ENCODE measurements at places on chromosomes 4 and X.

DNA sequence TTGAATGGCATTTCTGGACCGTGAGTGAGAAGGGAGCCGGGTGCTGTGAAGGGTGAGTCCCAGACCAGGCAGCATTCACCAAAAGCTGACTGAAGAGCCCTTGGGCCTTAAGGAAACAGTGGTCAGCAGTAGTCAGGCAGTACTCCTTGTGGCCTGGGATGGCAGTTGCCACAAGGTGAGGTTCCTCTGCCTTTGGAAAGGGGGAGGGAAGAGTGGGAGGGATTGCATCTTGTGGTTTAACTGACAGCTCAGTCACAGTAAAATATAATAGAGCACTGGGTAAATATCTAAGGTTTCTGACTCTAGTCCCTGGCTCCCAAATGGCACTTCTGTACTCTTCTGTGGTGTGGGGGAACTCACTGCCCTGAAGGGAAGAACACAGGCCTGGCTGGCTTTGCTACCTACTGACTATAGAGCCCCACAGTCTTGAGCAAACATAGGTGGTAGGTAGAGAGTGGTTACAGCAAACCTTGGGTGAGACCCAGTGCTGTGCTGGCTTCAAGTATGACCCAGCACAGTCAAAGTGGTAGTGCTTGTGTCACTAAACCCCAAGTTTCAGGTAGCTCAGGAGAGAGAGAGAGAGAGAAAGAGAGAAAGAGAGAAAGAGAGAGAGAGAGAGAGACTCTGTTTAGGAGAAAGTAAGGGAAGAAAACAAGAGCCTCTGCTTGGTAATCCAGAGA lies 154.2 kb downstream of the TEX11 start:
- DNase-seq: no peak

DNA sequence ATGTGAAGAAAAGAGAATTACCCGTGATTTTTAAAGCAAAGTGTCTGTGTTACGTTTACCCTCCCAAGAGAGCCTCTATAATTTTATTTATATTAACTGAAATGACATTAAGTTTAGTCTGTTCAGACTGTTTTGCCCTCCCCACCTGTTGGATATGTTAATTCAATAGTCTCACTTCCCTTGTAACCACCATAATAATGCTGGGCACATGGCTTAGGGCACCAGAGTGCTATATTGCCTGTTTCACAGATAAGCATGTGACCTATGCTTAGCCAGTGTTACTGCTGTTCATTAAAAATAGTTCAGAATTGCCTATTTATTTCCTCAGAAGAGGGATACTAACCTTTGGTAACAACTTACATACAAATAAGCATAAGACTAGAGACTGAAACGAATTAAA lies 446.2 kb downstream of the FAT4 start:
- DNase-seq: no peak

DNA sequence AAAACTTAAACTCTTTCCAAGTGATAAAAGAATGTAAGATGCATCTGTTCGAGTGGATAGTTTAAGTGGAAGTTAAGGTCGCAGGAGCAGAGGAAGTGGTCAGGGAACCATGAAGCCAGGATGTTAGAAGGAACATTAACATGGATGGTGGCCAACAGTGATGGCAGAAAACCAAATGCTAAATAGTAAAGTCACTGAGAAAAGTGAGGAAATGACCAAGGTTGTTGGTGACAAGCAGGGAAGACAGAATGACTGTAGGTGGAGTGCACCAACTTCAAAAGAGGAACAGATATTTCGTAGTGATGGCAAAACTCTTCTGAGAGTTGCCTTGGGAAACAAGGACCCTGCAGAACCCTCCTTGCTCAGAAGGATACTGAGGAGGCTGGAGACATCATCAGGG lies 226.2 kb downstream of the PALLD start:
- peak; percentile 71 for DNase-seq

DNA sequence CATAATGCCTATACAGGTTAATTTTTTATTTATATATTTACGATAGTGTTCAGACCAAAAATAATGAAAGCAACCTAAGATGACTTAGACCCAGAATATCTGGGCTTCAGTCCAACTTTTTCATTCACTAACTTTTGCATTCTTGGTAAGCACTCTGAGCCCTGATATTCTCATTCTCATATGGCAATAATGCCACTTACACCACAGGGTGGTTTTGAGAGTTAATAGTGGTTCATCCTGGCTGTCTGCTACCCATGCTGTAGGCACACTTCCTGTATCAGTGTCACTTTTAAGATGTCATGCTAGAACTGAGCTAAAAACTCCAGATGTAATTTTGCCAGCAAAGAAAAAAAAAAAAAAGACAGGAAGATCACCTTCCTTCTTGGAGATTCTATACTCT lies 508.7 kb upstream of the FMR1 start:
- DNase-seq: no peak

- no peak for DNase-seq
Measured at GRCh38 chr4:81348778-81349094, 123.0 kb downstream of the RASGEF1B start.

GRCh38 chr4:168437192-168437943 lies 42.9 kb downstream of the DDX60L start:
- peak; percentile 87 for DNase-seq

DNA sequence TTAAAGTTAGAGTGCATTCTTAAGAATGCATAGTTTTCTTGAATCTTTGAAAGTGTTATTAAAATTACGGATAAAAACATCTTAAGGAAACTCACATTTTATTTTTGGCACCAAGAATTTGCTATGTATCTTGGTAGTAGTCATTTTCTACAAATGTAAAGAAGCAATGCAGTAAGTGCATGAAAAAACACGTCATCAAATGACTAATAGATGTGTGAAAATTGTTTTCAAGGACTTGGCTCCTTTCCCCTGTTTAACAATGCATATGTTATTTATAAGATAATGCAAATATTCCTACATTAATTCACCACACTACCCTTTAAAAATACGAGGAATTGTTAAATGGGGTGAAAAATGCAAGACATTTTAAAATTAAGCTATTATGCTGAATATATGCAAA lies 461.2 kb upstream of the PCDH7 start:
- DNase-seq: no peak

DNA sequence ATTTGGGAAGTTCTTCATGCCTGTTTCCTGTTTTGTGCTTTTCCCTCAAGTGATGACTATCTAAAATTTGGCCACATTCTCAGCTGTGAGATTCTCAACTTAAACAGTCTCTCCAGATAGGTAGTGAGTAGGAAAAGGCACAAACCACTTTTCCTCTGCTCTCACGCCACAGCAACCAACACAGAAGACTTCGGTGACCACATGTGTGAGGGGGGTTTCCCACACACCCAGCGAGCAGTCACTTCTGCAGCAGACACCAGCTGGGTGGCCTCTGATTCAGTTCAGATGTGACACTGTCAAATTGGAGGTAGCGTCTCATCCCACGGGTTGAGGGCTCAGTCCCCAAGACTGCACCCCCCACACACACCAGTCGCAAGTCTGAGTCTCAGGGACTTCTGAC lies 25.1 kb upstream of the CLDN34 start:
- peak; percentile 33 for DNase-seq

- no peak for DNase-seq
Measured at GRCh38 chr4:40584517-40585141, 45.0 kb downstream of the RBM47 start.

GRCh38 chr4:71241501-71242288 lies 97.1 kb upstream of the SLC4A4 start:
- no peak for DNase-seq

GRCh38 chr4:127155116-127155515 lies 477.6 kb upstream of the INTU start:
- DNase-seq: no peak

DNA sequence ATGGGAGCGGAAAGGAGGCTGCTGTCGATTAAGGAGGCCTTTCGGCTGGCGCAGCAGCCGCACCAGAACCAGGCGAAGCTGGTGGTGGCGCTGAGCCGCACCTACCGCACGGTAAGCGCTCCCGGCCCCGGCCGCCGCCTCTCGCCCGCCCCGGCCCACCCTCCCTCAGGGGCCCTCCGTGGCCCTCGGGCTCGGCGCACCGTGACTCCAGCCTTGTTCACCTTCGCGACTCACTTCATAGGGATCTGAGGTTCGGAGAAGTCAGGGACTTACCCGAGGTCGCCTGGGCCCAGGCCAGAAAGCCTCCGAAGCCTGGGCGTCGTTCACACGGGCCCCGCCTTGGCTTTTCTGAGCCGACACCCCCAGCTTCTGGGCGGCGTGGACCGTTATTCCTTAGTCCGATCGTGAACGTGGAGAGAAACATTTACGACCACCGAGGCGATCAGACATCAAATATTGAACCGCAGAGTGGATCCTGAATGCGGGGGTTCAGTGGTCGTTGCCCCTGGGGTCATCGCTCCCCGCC lies 362 bp downstream of the NCAPG start:
- DNase-seq: no peak

GRCh38 chrX:109534933-109535332 lies 1.7 kb upstream of the NXT2 start:
- DNase-seq: no peak

DNA sequence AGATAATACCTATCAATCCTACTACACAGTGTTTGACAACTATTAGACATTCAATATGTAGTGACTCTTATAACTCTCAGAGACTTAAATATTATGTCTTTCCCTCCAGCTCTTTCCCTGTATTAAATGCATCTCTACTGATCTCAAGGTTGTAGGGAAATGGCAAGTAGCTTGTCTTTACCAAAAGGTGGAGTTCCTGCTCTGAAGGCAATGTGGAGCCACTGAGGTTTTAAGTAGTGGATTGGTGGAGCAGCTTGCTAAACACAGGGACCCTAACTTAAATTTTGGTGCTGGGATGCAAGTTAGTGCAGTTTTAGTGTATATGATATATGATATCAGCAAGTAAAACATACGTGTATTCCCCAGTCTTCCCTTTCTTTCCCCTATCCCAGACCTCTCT lies 13.1 kb downstream of the FNIP2 start:
- DNase-seq: no peak

- peak; percentile 74 for DNase-seq
Measured at GRCh38 chr4:173505924-173506518, 24.0 kb downstream of the HAND2 start.

- DNase-seq: no peak
Measured at GRCh38 chr4:76376534-76376933, 44.4 kb downstream of the CCDC158 start.

DNA sequence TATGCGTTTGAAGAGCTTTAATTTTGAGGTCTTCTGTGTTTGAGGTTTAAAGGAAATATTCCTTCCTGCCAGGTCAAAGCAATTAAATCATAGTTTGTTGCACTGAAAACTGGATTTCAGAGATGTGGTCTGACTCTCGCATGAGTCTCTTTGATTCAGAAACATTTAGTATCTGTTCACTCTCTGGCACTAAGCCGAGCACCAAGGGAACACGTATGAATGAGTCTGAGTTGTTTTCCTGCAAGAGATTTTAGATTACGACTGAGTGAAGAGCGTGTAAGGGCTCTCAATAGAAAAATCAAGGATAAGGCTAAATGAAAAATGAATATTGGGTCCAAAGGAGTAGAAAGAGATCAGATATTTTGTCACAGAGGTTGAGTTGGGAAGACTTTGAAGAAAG lies 875.4 kb upstream of the PRKX start:
- DNase-seq: no peak

DNA sequence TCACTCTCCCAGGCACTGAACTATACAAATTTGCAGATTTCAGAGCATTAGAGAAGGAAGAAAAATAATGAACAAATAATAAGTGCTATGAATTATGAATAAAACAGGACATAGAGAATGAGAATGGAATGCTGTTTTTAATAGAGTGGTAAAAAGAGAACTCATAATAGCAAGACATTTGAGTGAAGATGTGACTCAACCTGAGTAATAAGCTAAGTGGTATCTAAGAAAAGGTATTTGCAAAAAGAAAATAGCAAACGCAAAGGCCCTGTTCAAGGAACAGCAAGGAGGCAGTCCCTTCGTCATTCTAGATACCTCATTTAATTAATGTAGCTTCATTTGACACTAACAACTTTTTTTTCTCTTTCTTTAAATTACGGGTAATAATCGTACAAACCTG lies 1910.0 kb upstream of the TENM3 start:
- DNase-seq: no peak

GRCh38 chr4:152072001-152072485 lies 311.2 kb upstream of the GATB start:
- no peak for DNase-seq

DNA sequence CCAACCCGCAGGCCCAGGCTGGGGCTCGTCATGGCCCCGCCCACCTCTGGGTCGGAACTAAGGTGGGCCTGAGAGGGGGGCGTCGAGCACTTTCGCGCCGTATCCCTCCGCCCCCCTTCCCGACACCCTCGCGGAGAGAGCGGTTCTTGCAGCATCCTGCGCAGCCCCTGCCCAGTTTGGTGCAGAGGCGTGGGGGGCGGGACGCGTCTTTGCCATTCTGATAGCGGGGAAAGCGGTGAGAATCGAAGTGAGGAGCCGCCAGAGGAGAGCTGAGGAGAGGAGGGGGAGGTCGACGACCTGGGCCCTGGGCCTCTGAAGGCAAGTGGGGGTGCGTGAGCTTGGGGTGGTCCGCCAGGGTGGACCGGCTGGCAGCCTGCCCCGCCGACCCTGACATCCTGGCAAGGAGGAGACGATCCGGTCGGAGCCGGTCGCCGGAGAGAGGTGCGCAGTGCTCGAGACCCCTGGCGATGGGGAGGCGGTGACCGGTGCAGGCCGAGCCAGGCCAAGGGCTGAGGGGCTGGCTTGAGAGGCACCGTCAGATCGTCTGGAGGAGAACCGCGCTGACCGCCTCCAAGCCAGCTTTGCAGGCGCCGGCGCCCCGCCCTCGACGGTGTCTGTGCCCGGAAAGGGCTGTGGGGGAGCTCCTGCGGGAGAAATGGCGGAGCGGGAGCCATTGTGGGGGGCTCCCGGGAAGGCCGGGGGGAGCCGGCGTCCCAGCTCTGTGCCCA lies 25.5 kb downstream of the GPRASP3 start:
- DNase-seq: peak; percentile 4

GRCh38 chr4:151798678-151799416 lies 38.0 kb upstream of the GATB start:
- no peak for DNase-seq

- no peak for DNase-seq
Measured at GRCh38 chr4:60637976-60638375, 562.1 kb upstream of the ADGRL3 start.

GRCh38 chrX:94524867-94525266 lies 850.9 kb downstream of the FAM133A start:
- no peak for DNase-seq

DNA sequence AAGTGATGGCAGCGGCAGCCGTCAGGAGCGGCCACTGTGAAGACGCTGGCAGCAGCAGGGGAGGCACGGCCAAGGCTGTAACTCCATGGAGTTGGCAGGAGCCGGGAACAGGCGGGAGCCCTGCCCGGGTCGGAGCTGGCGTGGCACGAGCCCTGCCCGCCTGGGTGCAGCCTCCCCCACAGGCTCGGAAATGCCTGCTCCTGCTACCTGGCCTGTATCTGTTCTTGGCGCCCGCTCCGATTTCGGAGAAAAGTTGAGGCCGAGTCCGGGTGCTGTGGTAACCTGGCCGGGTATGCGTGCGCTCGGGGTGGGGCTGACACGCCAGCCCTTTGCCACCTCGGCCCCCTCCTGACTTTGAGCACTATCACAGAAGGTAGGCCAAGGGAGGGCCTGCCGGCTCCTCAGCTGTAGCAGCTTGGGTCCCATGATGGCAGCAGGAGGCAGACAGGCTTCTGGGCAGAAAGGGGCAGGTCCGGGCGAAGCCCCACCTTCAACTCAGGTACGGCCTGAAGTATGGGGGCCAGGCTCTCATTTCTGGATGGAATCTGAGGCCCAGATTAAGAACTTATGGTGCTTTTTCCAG lies 51.2 kb upstream of the SHISA3 start:
- DNase-seq: no peak

- DNase-seq: peak; percentile 93
Measured at GRCh38 chr4:85725721-85726170, 250.8 kb downstream of the ARHGAP24 start.
